ENCODE measurements at places on chromosomes 1 and 21.

DNA sequence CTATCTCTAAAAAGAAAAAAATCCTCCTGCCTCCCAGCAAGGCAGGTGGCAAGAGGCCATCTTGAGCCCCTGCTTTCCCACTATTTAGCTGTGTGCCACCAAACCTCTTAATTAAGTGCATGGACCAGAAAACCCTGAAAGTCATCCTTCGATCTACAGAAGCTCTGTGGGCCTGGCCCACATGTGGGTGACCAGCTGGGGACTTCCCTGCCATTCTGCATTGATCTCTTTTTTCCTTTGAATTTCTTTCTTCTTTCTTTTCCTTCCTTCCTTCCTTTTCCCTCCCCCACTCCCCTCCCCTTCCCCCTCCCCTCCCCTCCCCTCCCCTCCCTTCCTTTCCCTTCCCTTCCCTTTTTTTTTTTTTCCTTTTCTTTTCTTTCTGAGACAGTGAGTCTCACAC lies 38.0 kb downstream of the KIF21B start:
- DNase-seq: no peak

DNA sequence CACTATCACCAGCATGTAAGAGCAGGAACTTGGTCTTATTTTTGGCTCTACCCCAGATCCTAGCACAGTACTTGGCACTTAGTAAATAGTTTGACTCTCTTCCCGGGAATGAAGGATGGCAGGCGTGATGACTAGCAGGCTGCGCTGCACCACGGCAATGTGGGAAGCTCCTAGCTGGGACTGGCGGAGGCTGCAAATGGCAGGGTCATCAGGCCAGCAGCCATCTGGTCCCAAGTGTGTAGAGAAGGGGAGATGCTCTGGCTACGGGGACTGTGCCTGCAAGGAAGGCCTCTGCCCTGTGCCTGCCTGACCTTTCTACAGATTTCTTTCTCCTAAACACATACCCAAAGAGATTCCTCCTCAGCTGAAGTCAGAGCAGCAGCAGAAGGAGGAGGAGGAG lies 95.0 kb downstream of the KCND3 start:
- no peak for DNase-seq

GRCh38 chr1:178941849-178942248 lies 71.0 kb upstream of the ANGPTL1 start:
- DNase-seq: no peak

- no peak for DNase-seq
These were observed 3.9 kb upstream of the CD58 start for GRCh38 chr1:116574581-116575291.

- no peak for DNase-seq
These were observed 248.9 kb upstream of the HOOK1 start for GRCh38 chr1:59565611-59566410.

DNA sequence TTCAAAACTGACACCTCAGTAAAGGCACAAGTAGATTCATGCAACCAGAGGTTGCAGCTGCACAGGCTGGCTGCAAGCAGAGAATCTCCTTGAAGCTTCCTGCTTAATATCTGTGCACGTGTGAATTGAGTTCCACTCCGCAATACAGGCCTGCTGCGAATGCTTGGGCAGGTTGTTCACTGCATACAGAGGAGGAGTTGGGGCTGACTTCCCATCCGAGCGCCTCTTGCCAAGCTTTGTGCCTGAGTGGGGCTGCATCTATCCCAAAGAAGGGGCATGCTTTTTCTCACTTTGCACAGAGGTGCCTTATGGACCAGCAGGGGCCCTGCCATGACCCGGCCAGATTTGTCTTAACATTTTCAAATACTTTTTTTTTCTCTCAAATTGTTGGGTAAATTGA lies 17.9 kb upstream of the PADI1 start:
- no peak for DNase-seq

All from iPS DF 6.9 (cell line).